ENCODE measurements at places on chromosomes 7 and 10.

DNA sequence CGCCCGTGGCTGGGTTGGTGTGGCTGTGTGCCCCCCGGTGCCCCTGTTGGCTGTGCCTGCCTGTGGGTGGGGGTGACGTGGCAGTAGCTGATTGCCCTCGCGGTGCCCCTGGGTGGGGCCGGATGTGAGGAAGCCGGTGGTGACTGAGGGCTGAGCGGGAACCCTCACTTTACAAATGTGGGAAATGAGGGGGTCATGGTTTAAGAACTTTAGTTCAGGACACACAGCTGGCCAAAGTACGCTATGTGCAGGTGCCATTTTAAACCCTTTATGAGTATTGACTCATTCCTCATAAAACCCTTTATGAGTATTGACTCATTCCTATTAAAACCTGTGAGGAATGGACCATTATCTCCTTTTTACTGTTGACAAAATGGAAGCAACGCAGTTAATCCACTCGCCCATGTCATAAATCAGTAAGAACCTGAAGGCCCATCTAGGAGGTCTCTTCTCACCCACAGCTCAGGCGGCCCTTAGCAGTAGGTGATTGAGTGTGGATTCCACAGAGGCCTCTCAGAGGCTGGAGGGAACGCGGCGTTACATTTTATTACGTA, 290.1 kb upstream of the COBL start:
- no peak for DNase-seq

GRCh38 chr10:95560278-95561176, 644 bp downstream of the SORBS1 start:
- no peak for DNase-seq

DNA sequence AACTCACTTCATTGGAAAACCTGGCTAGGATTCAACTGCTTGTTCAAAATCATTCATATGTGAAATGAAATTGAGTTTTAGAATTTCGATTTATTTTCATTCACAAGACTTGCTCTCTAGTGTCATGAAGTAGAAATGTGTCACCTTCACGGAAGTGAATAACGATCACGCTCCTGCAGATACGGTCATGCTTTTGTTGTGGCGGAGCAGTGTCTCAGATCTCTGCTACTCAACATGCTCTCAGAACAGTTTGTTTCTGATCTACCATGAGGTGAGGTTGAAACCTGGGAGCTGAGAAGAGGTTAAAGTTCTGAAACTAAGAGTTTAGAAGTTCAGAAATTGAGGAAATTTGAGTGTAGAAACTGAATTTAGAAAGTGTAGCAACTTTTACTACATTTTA, 13.8 kb upstream of the PITRM1 start:
- DNase-seq = no peak

- no peak for DNase-seq
Measured at GRCh38 chr10:88103576-88103975, 240.2 kb downstream of the PTEN start.

- DNase-seq = no peak
Measured at GRCh38 chr10:71878327-71879034, 27.4 kb upstream of the PSAP start.

GRCh38 chr7:81604075-81604807, 165.6 kb downstream of the HGF start:
- DNase-seq = no peak

DNA sequence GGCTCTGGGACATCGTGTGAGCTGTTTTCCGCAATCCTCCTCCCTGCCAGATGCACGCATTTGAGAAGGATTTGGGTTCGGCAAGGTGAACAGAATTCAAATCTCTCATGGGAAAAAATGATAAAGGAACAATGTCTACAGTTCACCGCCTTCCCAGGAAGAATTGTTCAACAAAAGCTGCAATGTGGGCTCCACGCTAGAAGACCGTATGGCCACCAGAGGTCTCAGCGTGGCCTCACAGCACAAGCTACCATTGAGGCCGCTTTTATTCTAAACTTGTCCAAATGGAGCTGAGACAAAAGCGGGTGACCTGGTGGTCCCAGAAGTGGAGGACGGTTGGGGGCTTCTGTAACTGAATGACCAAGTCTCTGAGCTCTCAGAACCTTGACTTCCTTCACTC, 733.1 kb downstream of the PARD3 start:
- DNase-seq = no peak

- no peak for DNase-seq
Measured at GRCh38 chr10:11257440-11258090, 239.9 kb downstream of the CELF2 start.
